ENCODE measurements at places on chromosomes 5 and 9.

- DNase-seq, result no peak
These were observed 95.1 kb downstream of the ARL15 start for GRCh38 chr5:54215233-54215736.

DNA sequence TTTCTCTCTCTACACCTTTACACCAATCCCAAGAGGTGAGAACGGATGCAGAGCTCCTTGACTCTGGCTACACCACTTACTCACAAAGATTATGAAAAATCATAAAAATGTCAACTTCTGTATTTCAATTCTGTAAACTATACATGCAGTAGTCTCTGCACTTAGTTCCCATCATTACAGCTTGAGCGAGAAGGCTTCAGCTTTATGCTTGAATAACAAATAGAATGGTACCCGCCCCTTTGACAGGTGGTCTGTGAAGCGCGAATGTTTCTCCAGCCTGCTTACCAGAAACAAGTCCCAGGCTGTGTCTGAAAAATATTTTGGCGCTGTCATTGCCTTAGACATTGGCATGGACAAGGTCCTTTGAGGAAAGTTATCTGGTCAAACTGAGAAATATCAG, 562.4 kb upstream of the CLINT1 start:
- DNase-seq, result no peak

- DNase-seq, result no peak
These were observed 27.9 kb downstream of the AGTPBP1 start for GRCh38 chr9:85713897-85714296.

DNA sequence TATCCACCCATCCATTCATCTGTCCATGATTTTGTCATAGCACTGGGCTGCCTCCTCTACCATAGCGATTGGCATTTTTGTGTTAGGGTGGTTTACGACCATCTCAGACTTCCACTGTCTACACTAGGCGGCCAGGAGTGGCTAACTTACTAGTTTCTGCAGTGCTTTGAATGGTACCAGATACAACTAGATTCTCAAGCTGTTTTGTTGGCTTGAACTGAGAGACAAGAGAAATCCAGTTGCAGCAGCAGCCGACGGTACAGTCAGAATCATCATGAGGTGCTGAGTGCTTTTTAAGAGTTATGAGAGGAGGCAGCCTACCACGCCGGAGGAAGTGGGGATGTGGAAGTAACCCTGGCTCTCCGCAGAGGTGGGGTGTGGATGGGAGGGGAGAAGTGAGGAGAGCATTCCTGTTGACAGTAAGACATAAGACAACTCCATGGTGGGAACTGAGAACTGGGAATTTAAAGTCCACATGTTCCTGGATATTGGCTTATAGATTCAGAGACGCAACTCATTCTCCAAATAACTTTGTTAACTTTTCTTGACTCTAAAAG, 27.9 kb downstream of the COL5A1 start:
- no peak for DNase-seq

GRCh38 chr5:133606835-133607234, 5.5 kb downstream of the FSTL4 start:
- DNase-seq, result no peak

- DNase-seq, result no peak
These were observed 324.8 kb downstream of the TMEM38B start for GRCh38 chr9:106019039-106019680.

DNA sequence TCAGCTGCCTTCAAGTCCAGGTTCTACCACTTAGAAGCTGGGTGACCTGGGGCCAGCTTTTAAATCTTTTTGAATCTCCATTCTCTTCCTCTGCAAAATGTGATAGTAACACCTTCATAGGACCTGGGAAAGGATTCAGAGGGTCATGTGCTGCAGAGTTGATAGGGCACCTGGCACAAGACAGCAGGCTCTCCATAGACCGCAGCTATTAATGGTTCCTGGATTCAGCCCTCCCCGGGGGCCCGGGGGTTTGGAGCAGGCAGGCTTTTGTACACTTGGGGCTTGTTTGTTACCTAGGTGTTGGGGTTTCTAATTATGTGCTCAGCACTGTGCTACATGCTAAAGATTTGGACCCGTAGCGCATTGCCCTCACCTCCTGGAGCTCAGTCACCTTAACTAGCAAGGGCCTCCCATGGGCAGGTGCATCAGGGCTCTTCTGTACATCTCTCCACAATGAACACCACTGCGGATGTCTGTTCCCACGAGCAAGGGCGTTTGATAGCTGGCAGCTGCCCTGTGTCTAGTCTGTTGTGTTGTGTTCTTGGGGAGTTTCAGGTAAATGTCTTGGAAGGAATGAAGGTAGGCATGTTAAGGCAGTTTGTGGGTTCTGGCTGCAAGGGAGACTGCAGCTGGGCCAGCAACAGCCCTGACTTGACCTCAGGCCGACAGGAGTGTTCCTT, 12.1 kb downstream of the PRRC2B start:
- no peak for DNase-seq

DNA sequence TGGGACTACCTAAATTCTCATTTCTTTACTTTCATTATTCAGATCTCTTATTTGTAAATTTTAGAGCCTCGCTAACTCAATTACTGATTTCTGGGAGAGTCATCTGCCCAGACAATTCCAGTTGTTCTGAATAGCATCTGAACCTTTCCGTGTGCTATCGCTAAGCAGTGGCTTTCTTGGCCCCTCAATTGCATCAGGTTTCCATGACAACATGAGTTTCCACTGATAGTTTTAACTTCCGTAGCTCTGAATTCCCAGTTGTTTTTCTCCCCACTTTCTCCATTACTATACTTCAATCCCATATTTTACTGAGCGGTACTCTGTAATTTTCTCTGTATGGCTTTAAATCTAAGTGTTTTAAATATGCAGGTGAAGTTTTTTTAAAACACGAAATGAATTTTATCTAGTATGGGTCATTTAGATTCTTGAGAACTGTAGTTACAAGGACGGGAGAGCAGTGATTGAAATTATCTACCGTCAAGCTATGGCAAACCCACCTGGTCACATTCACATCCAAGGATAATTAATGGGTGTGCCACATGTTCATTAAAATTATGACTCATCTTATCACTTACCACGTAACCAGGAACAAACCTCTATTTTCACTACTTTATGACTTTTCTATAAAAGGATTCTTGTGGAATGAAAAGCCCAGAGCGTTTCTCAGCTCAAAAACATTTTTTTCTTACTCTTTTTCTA, 223.5 kb upstream of the PCSK5 start:
- no peak for DNase-seq

DNA sequence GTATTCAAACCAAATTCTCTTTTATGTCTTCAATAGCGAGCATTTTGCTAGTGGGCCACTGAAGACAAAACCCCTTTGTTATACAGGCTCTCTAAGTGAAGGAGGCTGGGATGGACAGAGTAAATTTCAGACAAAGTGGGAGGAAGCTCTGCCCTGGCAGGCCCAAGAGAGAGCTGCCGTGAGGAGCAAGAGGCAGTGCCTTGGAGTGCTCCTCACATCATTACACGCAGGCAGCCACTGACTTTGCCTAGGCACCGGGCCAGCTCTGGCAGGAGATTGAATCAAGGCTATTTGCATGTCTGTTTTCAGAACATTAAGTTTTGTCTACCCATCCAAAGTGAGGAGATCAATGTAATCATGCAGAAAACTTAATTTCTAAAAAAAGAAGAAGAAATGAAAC, 167.7 kb downstream of the CCDC192 start:
- no peak for DNase-seq

GRCh38 chr5:437281-437771, 5.7 kb upstream of the EXOC3 start:
- DNase-seq, result no peak

DNA sequence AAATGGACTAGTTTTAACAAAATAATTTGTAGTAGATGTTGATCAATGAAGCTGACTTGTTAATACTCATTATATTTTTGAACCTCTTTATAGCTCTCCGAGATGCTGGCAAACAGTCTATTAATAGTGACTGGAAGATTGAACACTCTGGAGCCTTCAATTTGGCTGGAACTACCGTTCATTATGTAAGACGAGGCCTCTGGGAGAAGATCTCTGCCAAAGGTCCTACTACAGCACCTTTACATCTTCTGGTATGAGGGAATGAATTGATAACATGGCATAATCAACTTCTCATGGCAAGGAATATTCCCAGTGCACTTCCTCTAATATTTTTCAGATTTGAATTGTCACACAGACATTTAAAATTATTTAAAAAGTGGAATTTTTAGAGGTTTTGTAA, 68.2 kb upstream of the MINAR2 start:
- DNase-seq, result no peak

DNA sequence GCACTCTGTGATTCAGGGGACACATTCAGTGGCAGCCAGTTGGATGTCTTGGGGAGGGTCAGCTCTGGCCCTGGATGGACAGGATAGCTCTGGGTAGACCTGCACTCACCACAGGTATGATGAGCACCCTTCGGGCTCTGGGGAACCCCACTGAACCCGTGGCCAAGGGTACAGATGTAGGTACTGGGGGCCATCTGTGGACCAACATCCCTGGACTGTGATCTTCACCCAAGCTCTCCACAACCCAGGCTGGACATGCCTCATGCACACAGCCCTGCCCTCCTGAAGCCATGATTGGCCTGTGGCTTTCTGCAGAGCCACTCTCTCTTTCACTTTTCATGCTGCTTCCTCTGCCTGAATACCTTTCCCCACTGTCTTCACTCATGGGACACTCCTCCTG, 15.6 kb upstream of the ACSL6 start:
- DNase-seq, result no peak

DNA sequence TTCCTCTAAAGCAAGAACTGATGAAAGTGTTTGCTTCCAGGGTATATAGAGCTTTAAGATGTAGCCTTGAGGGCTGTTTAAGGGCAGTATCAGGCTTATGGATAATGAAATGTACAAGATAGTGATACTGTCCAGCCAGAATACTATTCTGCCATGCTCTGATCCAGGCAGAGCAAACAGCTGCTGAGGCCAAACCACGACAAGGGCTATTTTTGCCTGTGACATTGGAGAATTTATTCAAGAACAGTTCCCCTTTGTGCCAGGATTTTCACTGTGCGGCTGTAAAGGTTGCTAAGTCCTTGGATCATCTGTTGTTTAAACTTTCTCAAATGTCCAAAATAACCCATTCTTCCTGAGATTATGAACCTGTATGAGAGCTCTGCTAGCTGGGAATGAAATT, 70.4 kb downstream of the OTP start:
- DNase-seq, result no peak

DNA sequence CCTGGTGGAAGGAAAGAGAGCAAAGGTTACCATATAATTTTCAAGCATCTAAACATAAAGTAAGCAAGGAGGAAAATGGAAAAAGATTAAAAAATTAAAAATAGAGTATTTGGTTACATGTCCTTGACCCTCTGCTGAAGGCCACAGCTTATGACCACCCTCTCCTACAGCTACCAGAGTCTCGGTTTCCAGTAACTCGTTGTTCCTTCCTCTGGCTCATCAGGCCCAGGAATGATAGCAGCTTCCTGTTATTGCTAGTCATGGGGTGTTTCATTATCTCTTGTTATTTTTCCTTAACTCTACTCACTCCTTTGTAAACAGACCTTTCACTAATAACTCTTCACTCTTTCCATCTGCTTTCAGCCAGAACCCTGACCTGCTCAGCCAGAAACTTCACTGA, 102.2 kb downstream of the YTHDC2 start:
- DNase-seq, result no peak

- no peak for DNase-seq
These were observed 75.0 kb downstream of the G3BP1 start for GRCh38 chr5:151846765-151847164.

GRCh38 chr5:171891150-171891549, 105.5 kb downstream of the SMIM23 start:
- no peak for DNase-seq

DNA sequence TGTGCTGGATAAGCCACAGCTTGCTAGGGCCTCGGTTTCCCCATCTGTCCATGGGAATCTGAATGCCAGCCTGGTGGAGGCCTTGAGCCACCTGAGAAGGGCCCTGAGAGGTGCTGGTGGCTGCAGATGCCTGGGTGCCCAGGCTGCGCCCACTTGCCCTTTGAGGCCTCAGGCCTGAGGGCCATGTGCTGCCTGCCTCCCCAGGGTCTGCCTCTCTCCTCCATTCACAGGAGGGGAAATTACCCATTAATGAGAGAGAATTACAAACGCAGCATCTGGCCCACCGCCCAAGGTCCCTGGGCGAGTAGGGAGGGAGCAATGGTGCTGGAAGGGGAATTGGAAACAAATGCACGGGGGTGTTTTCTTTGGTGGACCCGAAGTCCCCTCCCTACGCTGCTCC, 59.6 kb downstream of the BARX1 start:
- no peak for DNase-seq

DNA sequence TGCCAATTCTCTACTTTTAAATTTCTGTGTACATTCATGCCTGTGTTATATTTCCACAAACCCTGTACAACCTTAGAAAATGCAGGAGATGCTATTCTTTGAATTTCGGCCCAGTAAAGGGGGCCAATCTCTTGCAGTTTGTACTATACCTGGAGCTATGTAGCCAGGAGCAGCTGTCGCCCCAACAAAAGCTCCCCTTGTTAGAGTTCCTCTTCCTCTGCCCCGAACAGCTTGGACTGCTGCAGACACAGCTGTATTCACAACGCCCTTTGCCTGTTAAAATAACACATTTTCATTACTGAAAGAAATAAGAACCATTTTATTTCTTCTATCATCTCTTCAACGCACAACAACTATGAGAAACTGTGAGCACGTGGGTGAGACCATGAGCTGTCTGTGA, 99.2 kb downstream of the GPR21 start:
- no peak for DNase-seq

GRCh38 chr9:4740388-4740637, 689 bp downstream of the AK3 start:
- no peak for DNase-seq

DNA sequence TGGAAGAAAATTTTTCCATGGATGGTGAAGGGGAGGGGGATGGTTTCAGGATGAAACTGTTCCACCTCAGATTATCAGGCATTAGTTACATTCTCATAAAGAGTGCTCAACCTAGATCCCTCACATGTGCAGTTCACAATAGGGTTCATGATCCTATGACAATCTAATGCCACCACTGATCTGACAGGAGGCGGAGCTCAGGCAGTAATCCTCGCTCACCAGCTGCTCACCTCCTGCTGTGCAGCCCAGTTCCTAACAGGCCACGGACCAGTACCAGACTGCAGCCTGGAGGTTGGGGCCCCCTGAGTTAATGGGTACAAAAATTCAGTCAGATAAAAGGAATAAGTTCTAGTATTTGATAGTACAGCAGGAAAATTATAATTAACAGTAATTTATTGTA, 337.2 kb downstream of the NPR3 start:
- DNase-seq, result no peak

- no peak for DNase-seq
These were observed 44.1 kb upstream of the FSD1L start for GRCh38 chr9:105403552-105404248.

DNA sequence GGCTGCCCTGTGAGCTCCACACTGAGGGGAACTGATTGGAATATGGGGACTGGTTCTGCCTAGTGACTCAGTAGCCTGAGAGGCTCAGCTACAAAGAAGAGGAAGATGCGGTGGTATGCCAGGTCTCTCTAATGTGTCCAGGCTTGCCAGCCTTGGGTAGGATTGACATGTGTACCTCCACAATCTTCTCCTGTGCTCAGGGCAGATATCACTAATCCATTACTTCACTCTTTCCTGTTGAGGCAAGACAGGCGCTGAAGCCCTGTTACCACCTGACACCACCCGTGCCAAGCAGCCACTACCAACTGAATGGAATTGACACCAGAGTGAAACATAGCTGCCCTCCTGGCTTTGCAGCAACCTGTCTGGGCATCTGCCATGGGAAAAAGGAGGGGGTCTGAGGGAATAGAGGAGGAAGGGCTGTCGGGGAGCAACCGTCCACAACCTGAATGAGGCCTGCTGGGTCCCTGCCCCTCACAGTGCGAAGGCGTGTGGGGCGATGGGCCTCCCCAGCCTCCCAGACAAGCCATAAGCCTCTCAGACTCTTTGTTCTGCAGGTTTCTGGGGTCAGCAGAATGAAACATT, 114.7 kb upstream of the CXCL14 start:
- DNase-seq, result no peak

GRCh38 chr5:135491038-135491551, 38.9 kb upstream of the TIFAB start:
- no peak for DNase-seq
